ENCODE measurements at places on chromosomes 1 and 21.

DNA sequence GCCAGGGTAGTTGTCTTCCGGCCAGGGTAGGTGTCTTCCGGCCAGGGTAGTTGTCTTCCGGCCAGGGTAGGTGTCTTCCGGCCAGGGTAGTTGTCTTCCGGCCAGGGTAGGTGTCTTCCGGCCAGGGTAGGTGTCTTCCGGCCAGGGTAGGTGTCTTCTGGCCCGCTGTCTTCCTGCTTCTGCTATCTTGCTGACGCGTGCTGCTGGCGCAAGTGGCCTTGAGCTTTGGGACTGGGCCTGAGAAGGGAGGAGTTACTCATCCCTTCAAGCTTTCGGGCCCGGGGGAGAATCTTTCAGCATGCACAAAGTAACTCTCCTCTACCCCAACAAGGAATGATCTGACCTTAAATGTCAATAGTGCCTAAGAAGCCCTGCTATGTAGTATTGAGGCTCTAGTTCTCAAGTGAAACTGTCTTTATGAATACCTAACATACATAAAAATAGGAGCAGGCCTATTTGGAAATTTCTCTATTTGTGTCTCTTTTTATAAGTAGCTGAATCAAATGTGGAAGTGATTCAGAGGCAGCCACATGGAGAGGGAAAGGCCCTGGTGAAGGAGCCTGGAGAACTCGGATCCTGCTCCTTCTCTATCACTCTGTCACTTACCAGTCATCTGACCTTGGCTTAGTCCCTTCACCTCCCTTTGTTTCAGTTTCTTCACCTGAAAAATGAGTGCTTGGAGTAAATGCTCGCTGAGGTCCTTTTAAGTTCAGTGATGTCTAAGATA, 65.6 kb downstream of the RGL1 start:
- peak; percentile 58 for DNase-seq

DNA sequence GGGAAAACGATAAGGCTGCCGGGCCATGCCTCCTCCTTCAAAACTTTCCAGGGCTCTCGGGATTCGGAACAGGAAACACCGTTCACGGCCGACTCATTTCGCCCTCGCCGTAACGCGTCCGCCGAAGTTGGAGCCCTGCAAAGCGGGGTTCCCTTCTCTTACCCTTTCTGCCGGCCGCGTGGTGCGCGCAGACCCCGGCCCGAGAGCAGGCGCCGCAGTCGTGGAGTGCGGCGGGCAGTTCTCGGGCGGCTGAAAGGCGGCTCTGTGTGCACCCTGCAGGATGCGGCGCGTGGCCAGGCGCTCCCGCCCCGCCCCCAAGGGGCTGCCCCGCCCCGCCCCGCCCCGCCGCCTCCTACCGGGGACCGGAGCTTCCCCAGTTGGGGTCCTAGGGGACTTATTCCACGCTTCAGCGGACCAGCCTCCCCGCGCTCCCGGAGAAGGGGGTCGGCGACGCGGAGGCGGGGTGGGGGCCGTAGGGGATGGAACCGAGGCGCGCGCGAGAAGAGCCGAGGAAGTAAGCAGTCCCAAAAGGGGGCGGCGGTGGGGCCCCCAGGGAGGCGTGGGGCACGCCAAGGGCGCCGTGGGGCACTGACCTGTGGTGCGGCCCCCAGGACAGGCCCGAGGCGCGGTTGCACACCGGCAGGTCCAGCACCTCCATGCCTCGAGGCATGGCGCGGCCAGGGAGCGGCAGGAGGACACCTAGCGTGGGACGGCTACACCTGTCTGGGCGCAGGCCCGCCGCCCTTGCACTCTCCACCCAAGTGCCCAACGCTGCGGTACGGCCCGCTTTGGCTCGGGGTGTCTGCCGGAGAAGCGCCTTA, at the start of gene MCOLN2:
Gene MCOLN2, minus strand, starts transcription at position 268 of the 821 bp plus-strand sequence. Its CDS starts 241 bp downstream, at position 27.
- DNase-seq, result no peak

GRCh38 chr1:231616667-231617066, 9.9 kb upstream of the DISC1 start:
- no peak for DNase-seq

DNA sequence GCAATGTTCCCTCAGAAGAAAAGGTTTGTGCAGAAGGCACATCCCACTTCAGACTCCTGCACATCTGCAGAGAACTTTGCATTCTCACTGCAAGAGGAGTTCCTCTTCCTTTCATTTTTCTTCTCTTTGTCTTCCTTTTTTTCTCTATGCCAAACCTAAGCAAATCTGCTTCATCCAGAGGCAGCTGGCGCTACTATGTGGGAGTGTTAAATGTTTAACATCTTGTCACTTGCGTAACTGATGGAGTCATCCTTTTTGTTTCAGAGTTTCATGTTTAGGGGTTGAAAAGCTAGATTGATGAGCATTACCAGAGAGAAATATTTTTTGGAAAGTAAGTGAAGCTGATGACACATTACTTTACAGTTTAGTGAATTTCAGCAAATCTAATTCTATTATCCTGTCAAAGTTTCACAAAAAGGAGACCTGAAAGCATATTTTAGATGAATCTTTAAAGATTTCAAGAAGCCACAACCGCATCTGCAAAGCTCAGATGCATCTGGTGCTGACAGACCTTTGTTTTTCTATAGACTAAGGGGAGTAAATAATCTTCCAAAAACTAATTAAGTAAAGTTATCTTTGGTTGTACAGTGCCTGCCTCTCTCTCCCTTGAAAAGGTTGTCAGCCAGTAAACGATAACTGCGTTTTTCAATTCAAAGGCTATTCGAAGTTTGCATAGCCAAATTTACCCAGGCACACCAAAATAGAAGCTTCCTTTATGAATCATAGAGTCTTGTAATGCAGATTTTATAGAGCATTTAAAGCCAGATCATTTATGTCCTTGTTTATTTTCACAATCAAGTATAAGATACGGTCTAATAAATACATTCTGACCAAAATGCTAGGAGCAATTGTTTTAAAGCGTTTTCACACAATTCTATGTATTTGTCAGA, 1.2 kb upstream of the LRRC53 start:
- DNase-seq, result no peak

DNA sequence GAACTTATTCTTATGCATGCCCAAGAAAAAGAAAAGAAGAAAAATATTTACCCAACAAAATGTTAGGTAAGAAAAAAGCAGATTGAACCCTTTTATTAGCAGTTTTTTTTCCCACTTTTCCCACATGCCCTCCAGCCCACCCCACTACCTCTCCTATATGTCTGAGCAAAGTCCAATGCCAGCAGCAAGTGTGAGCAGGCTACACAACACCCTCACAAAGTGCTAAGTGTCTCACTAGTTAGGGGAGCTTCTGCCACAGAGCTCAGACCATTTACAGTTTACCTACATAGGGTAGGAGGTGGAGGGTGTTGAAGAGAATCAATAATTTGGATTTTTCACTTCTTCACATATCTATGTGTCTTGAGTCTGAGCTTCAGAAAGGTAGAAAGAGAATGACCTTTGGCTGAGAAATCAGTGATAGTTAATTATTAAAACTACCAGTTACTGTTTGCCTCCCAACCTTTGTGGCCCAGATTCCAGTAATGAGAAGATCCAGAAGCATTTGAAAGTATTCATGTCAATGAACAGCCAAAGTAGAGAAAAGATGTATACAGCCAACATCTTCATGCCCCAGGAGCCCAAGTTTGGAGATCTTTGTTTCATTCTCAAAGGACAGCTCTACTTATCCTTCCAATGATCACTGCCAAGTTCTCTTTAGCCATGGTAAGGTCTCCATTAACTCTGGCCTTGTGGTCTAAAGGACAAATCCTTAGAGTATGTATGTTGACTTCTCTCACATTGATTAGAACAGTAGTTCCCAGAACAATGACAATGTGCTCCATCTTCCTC, 26.2 kb downstream of the OR10J5 start:
- no peak for DNase-seq

Data from cardiac fibroblast (primary cell).